Stimulated activated CD4-positive, alpha-beta T cell treated with anti-CD3 and anti-CD28 coated beads, Interleukin-2, amount 100 ng/mL, for 4 hours (primary cell): ENCODE measurements at places on chromosomes 4 and X.

DNA sequence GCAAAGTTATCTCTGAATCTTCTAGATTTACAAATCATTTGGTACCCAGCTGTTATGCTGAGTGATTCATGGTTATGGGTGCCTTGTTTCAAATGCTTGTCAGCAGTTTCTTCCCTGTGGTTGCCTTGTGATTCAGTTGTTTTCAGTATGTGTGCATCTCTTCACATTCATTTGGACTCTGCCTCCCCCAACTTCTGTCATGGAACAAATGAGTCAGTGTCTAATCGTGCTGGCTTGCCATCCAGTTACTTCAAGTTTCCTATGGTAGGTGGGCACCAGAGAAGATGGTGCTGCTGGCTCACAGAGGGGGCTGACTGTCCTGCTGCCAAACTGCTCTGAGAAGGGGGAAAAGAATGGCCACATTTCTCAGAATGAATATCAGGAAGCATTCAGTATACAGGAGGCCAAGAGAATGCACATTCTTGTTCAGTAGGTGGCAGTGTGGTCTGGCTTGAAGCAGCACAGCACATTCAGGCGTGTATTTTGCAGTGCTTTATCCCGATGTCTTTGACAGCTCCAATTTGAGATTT is 260.9 kb downstream of the GLUD2 start:
- peak; percentile 47 for DNase-seq

- DNase-seq = no peak
Measured at GRCh38 chr4:184668511-184669114, 19.1 kb downstream of the PRIMPOL start.

DNA sequence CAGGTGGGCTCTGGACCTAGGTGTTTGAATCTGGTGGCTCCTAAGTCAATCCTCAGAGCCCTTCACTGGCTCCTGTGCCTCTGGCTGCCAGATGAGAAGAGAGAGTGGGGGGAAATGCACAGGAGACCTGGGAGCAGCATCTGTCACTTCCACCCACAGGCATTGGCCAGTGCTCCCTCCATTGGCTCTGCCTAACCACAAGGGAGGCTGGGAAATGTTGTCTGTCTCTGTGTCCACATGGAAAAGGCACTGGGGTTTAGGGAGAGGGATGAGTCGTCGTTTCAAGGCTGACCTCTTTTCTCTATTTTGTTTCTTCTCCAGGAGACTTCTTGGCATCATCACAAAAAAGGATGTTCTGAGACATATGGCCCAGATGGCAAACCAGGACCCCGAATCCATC is 76.4 kb downstream of the CLCN4 start:
- no peak for DNase-seq

- no peak for DNase-seq
Measured at GRCh38 chrX:137747244-137748043, 181.5 kb downstream of the ZIC3 start.

GRCh38 chr4:8182858-8183725 is 16.0 kb upstream of the SH3TC1 start:
- no peak for DNase-seq

GRCh38 chrX:39245024-39245423 is 443.8 kb downstream of the MID1IP1 start:
- DNase-seq = no peak

- no peak for DNase-seq
Measured at GRCh38 chr4:103144926-103145325, 45.3 kb upstream of the BDH2 start.

DNA sequence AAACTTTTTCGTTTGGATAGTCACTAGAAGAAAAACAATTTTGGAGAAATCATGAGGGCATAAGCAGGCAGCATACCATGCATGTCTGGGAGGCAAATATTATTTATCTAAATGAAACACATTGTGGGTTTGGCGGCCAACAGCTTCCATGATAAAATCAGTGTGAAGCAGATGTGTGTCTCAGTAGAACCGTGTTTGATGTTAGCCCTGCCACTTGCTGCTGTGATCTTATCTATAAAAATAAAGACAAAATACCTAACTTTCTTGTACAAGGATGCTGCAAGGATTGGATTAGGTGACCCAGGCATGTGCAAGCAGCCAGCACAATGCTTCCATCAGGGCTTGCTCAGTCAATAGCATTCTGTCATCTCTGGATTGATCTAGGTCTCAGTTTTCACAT is 341.4 kb downstream of the PACRGL start:
- no peak for DNase-seq

DNA sequence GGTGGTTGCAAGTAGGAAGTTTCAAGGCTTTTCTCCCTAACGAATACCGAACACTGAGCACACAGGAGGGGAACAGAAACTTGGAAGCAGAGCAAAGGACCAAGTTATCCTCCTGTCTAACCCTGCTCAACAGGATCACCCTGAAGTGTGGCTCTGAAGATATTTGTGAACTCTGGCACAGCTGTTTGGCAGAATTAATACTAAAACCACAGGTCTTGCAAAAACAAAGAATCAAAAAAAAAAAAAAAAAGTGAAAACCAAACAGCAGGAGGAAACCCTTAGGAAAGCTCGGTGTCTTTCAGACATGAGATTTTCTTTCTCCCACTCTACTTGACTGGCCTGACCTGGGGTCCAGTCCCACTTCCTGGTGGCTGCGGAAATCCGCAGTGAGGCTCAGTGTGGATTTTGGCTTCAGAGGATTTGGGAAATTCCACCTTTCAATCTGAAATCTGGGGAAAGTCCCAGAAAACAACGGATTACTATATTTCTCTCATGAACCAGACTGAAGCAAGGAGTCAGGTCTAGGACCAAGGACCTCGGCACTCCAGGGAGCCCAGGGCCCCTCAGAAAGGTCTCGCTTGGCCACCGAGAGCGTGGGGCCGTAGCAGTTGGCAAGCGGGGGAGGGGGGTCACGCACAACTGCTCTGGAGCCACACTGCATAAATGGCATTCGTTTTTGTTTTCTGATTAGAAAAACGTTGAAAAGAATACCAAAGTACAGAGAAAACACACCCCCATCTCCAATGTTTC is 867 bp downstream of the TIFA start:
- DNase-seq = no peak

DNA sequence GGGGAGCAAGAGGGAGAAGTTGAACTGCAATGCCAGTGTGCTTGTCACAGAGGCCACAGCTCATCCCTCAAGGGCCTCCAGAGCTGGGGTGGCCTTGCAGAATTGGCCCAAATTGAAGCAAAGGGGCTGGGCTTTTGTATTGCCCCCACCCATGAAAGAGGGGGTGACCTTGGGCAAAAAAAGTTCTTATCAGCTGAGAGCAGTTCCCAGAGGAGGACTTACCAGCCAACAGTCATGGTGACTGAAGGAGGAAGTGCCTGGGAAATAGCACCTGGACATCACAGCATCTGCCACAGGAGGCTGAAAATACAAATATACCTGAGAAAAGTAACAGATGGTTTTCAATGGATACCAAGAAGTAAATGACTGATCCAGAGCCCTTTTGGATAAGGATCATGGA is 262.4 kb downstream of the MID1IP1 start:
- no peak for DNase-seq

DNA sequence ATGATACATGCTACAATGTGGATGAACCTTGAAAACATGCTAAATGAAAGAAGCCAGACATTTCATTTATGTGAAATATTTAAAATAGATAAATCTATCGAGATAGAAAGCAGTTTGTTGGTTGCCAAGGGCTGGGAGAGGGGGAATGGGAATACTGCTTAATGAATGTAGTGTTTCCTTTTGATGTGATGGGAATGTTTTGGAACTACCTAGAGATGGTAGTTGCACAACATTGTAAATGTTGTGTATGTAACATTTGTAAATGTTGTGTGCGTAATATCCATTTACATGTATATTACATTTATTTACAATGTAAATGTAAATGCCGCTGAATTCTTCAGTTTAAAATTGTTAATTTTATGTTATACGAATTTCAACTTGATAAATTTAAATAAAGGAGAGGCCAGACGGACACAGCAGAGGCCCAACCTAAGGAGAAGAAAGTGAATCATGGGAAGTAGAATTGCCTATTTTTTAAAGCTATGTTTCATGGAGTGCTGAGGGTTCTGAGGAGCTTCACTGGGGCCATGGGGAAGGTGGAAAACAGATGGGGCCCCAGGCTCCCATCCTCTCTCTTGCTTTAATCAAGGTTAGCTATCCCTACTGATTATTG is 60.0 kb upstream of the TEX13D start:
- DNase-seq = no peak

DNA sequence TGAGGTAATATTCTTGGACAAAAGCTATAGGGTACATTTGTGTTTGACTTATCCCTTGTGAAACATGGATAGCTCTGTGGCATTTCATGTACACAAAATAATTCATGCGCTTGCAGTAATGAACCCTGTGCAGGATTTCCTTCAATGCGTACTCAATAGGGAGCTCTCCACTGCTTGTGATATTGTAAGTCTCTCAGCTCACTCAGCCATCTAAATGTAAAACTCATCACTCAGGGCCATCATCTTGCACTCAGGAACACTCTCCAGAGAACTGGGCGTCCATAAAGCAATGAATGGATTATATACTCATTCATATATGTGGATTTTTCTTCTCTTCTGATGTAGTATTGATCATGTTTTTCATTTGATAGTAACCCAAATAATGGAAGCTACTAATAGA is 288.1 kb downstream of the DCTD start:
- no peak for DNase-seq

DNA sequence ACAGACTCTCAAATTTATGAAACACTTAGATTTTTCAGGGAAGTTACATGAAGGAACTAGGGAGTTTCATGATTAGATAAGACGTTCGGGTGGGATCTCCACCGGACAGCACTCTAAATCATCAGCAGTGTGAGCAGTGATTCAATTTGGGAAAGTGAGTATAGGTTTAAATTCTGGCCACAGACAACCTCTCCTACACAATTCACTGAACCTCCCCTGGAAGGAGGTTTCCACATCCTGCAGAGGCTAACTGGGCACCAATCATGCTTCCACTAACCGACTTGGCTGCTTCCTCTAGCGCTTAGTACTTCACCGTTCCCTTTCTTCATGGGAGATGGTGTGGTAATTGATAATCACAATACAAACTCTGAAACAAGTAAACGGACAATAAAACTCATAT is 5.6 kb downstream of the CXCL9 start:
- DNase-seq = no peak

GRCh38 chrX:111086591-111087006 is 9.4 kb upstream of the PAK3 start:
- DNase-seq = no peak

DNA sequence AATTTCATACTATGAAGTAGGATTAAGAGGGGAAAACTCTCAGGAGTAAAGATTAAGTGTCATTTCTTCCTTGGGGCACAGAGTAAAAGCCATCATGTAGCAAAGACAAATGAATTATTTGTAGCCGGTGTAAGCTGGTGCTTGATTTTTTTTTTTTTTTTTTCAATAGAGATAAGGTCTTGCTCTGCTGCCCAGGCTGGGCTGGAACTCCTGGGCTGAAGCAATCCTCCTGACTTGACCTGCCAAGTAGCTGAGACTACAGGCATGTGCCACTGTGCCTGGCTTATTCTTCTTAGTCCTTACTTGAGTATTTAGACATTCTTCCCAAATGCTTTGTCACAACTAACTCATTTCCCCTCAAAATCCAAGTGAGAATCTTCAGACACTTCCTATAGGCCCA is 125.7 kb downstream of the STOX2 start:
- no peak for DNase-seq

DNA sequence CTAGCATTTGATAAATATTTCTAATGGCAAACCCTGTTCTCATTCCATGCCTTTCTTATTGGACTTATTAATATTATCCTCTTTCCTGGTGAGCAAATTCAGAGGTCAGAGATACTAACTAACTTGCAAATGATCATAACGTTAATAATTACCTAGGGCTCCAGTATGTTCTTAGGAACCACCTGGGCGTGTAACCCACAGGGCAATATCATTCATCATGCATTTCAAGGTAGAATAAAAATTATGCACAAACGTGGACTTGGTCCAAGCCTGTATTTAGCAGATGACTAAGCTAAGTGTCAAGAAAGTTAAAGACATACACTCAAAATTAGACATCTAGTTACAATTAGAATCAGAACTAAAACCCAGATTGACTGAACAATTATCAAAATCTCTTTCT is 850.1 kb downstream of the TRIML1 start:
- DNase-seq = no peak

DNA sequence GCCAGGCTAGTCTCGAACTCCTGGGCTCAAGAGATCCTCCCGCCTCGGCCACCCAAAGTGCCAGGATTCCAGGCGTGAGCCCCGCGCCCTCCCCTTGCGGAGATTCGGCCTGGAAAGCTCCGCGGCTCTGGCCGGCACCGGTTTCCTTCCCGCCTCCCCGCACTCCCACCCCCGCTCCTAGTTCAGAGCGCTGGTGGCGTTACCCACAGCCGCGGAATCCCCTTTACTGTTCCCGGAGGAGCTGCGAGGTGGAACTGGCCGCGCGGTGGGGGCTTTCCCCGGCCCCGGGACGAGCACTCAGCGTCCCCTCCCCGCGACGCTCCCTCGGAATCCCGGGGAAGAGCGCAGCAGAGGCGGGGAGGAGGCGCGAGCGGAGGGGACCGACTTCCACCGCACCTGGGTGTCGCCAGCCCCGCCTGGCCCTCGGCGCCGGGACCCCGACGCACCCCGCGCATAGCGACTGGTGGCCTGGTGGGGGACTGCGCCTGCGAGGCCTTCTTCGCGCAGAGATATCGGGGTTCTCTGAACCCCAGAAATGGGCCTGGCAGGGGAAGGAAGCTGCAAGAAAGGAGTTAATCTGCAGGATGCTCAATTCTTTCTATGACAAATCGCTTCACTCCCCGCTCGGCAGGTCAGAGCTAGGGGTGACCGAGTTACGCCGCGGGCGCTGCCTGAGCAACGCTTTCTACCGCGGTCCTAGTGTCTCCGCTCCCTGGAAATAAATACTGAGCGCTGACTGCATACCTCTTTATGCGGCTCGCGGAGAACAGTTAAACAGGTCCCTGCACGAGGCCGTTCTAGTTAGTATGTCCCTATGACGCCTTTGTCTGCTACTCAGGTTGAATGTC is 14.6 kb upstream of the SLC25A4 start:
- no peak for DNase-seq

- no peak for DNase-seq
Measured at GRCh38 chr4:123093236-123093635, 170.8 kb upstream of the NUDT6 start.

DNA sequence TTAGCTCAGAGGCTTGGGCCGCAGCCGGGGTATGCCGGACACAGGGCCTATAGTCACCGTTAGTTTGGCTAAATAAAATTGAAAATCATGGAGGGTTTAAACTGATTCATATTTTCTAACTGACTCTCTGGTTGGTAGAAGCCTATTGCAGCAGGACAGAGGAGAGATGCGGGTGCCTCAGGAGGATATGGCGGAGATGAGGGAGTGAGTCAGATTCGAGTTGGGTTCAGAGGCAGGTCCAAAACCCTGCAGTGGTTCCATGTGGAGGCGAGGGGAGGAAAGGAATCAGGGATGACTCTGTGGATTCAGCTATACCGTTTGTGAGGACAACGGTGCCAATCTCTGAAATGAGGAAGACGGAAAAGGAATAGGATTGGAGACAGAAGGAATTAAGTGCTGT is 176.6 kb downstream of the PALLD start:
- DNase-seq = no peak

DNA sequence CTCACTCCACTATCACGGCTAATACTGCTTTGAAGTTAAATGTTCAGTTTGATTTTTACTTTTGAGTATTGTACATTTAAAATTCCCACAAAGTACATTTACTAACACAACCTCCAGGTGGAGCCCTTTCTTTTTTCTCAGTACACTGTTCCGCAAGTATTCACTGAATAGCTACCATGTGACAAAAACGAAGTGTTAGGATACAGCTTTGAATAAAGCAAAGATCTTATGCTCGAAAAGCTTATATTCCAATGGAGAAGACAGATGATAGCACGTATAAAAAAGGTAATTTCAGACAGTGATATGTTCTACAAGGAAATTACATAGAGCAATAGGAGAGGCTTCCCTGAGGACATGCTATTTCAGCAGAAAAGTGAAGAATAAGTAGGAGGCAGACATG is 60.7 kb upstream of the ABCG2 start:
- no peak for DNase-seq
